ENCODE measurements at places on chromosomes 16 and 17.

GRCh38 chr17:13646969-13647542 lies 45.3 kb upstream of the HS3ST3A1 start:
- DNase-seq, result no peak

DNA sequence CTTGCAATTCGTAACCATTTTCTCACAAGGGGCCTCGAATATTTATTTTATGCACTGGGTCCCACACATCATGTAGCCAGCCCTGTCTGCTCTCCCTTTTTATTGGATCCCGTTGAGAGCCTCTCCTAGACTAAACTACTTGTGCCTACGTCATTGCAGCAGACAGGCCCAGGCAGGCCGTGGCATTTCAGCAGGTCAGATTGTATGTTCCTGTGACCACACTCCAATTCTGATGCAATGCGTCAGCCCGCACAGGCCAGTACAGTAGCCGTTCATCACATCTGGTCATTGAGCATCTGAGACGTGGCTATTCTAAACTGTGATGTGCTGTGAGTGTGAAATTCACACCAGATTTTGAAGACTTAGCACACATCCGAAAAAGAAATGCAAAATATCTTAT lies 42.2 kb downstream of the ABAT start:
- DNase-seq, result no peak

GRCh38 chr16:49179714-49180330 lies 101.8 kb downstream of the CBLN1 start:
- no peak for DNase-seq

GRCh38 chr17:5019475-5019956 lies 15.7 kb downstream of the SLC52A1 start:
- no peak for DNase-seq

DNA sequence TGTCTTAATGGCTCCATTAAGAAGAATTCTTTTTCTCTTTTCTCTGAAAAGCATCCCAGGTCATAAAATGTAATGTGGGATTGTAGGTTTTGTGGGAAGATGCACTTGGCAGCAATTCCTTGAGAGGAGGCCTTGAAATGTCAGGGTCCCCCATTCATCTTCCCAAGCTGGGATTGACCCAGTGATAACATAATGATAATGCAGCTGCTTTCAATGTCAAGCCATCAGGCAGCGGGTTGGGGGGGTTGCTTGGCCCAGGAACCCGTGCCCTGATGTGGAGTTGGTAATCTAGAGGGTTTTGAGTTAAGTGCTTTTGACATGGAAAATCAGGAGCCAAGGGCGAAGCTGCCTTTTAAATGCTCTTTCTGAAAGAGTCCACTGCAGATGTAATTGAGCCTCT lies 484.0 kb downstream of the WWOX start:
- no peak for DNase-seq

DNA sequence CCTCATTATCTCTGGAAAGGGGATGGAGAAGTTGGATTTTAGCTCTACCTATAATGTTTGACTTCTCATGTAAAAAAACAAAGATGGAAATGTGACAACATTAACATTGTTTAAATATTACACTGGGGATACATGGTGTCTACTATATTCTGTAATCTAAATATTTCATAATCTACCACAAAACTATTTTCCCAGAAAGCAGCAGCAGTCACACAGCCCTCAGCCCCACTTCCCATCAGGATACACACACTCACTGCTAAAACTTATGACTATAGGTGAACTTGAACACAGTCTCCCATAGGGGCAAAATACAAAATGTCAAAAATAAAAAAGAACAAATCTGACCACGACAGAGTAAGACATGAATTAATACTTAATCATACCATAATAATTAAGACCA lies 95.7 kb downstream of the KANSL1 start:
- DNase-seq, result no peak

- DNase-seq, result no peak
These were observed 114.8 kb upstream of the XYLT1 start for GRCh38 chr16:17585449-17586074.
